ENCODE measurements at places on chromosomes 12 and 14. TPM values are rescaled to one million over a fixed set of nuclear protein-coding genes. Genes with fewer than 3 reads are reported as not detected.

DNA sequence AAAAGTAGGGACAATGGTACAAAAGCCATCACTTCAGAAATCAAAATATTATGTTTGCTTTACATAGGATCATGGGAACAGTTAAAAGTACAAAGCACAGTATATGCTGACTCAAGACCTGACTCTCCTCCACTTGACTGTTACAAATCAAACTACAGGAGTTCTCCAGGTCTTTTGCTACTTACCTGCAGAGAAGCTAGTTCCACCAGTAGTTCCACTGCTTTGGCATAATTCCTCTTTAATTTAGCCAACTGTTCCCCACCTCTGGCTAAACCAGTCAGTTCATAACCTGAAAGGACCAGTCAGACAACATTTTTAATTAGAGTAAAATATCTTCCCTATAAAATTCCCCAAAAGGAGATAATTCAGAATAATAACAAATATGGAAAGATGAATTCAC lies 14.0 kb downstream of the ATP6V1D start:
- no peaks in the 10 kb centered on the region for H3K27me3 ChIP-seq
- peaks cover 38% of the 10 kb centered on the region for H3K36me3 ChIP-seq
- H3K4me1 ChIP-seq: no peaks in the 10 kb centered on the region
- H3K4me3 ChIP-seq: no peak overlapping the region
- no peak for DNase-seq
- no peak overlapping the region for H3K27ac ChIP-seq

GRCh38 chr12:90060031-90060430 lies 351.4 kb upstream of the ATP2B1 start:
- no peak for DNase-seq
- H3K27ac ChIP-seq: no peak overlapping the region
- H3K4me1 ChIP-seq: peaks cover 49% of the 10 kb centered on the region
- no peak overlapping the region for H3K4me3 ChIP-seq

GRCh38 chr14:72883961-72884360 lies 9.9 kb downstream of the DPF3 start:
- H3K4me1 ChIP-seq: peaks cover 16% of the 10 kb centered on the region
- no peaks in the 10 kb centered on the region for H3K36me3 ChIP-seq
- H3K27me3 ChIP-seq: no peaks in the 10 kb centered on the region
- H3K4me3 ChIP-seq: no peak overlapping the region

GRCh38 chr14:26859483-26859882 lies 261.6 kb upstream of the NOVA1 start:
- H3K4me1 ChIP-seq: no peaks in the 10 kb centered on the region
- DNase-seq: no peak
- H3K36me3 ChIP-seq: no peaks in the 10 kb centered on the region
- H3K4me3 ChIP-seq: no peak overlapping the region
- no peaks in the 10 kb centered on the region for H3K27me3 ChIP-seq
- H3K27ac ChIP-seq: no peak overlapping the region

Gene DNAJC22
- total RNA-seq: 1.9 TPM

DNA sequence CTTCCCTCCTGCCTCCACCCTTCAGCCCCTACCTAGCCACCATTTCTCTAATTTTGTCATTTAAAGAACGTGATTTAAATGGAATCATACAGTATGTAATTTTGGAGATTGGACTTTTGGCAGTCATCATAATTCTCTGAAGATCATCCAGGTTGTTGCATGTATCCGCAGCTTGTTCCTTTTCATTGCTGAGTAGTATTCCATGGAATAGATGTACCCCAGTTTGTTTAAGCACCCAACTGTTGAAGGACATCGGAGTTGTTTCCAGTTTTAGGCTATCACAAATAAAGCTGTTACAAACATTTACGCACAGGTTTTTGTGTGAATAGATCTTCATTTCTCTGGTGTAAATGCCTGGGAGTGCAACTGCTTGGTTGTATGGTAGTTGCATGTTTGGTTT lies 61.1 kb upstream of the PWP1 start:
- no peaks in the 10 kb centered on the region for H3K4me1 ChIP-seq
- no peaks in the 10 kb centered on the region for H3K36me3 ChIP-seq
- H3K27me3 ChIP-seq: no peaks in the 10 kb centered on the region
- DNase-seq: no peak
- no peak overlapping the region for H3K27ac ChIP-seq

- peak; percentile 75 for DNase-seq
- no peaks in the 10 kb centered on the region for H3K27me3 ChIP-seq
- H3K4me3 ChIP-seq: no peak overlapping the region
- H3K27ac ChIP-seq: no peak overlapping the region
- peaks cover 3% of the 10 kb centered on the region for H3K4me1 ChIP-seq
- H3K36me3 ChIP-seq: no peaks in the 10 kb centered on the region
Measured at GRCh38 chr14:106417224-106418049, 891.1 kb downstream of the TMEM121 start.

GRCh38 chr12:95605875-95606274 lies 54.6 kb upstream of the USP44 start:
- H3K4me3 ChIP-seq: no peak overlapping the region
- no peak overlapping the region for H3K27ac ChIP-seq
- H3K36me3 ChIP-seq: no peaks in the 10 kb centered on the region

Gene GDF3
- total RNA-seq: not detected

- no peak overlapping the region for H3K27ac ChIP-seq
- no peaks in the 10 kb centered on the region for H3K36me3 ChIP-seq
- H3K27me3 ChIP-seq: no peaks in the 10 kb centered on the region
- DNase-seq: no peak
- no peak overlapping the region for H3K4me3 ChIP-seq
- no peaks in the 10 kb centered on the region for H3K4me1 ChIP-seq
Measured at GRCh38 chr14:74408870-74409269, 17.1 kb downstream of the SYNDIG1L start.

GRCh38 chr14:104507443-104507842 lies 72.1 kb upstream of the C14orf180 start:
- peaks cover 19% of the 10 kb centered on the region for H3K27me3 ChIP-seq
- no peaks in the 10 kb centered on the region for H3K4me1 ChIP-seq
- H3K36me3 ChIP-seq: no peaks in the 10 kb centered on the region
- DNase-seq: no peak
- no peak overlapping the region for H3K27ac ChIP-seq

DNA sequence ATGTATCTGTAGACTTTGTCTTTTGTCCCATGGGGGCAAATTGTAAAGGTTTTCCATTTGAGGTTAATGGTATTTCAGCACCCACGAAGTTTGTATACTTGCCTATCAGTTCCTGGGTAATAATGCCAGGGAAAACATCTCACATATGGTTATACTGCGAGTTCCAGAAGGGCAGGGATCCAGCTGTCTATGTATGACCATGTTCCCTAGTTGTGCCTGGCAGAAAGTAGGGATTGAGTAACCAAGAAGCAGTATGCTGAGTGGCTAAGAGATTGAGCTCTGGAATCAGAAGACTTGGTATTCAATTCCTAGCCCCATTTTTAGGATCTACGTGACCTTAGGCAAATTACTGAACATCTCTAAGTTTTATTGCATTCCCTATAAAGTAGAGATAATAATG lies 173.2 kb upstream of the PWP1 start:
- H3K4me3 ChIP-seq: no peak overlapping the region
- H3K27me3 ChIP-seq: no peaks in the 10 kb centered on the region
- no peaks in the 10 kb centered on the region for H3K36me3 ChIP-seq
- peaks cover 7% of the 10 kb centered on the region for H3K4me1 ChIP-seq
- H3K27ac ChIP-seq: no peak overlapping the region
- DNase-seq: no peak

GRCh38 chr14:21734457-21735074 lies 60.9 kb upstream of the OR4E1 start:
- H3K4me1 ChIP-seq: peaks cover 31% of the 10 kb centered on the region
- H3K27me3 ChIP-seq: no peaks in the 10 kb centered on the region
- peaks cover 48% of the 10 kb centered on the region for H3K36me3 ChIP-seq
- no peak overlapping the region for H3K4me3 ChIP-seq

- no peaks in the 10 kb centered on the region for H3K36me3 ChIP-seq
- H3K4me1 ChIP-seq: peaks cover 12% of the 10 kb centered on the region
- H3K4me3 ChIP-seq: no peak overlapping the region
Measured at GRCh38 chr14:85416771-85417170, 113.2 kb upstream of the FLRT2 start.

- H3K27ac ChIP-seq: no peak overlapping the region
- DNase-seq: no peak
- H3K4me3 ChIP-seq: no peak overlapping the region
- H3K36me3 ChIP-seq: no peaks in the 10 kb centered on the region
- no peaks in the 10 kb centered on the region for H3K4me1 ChIP-seq
Measured at GRCh38 chr12:92271341-92271740, 125.7 kb upstream of the BTG1 start.

DNA sequence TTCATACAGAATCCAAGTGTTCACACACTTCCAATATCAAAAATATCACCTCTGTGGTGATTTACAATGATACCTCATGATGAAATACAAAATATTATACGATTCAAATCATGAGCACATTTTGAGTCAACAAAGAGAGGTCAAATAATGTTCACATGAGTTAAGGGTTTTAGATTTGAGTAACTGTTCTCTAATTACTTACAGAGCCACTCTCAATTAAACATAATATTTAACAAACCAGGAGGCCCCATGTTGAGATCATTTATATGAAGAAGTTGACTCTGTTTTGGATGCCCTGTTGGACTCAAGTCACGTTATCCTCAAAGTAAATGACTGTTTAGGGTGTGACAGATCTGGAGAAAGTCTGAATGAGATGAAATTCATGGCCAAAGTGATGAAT lies 53.5 kb downstream of the NUAK1 start:
- DNase-seq: no peak
- H3K36me3 ChIP-seq: no peaks in the 10 kb centered on the region
- peaks cover 3% of the 10 kb centered on the region for H3K4me1 ChIP-seq
- H3K27me3 ChIP-seq: no peaks in the 10 kb centered on the region
- no peak overlapping the region for H3K4me3 ChIP-seq

Gene CLEC6A
- total RNA-seq: not detected

DNA sequence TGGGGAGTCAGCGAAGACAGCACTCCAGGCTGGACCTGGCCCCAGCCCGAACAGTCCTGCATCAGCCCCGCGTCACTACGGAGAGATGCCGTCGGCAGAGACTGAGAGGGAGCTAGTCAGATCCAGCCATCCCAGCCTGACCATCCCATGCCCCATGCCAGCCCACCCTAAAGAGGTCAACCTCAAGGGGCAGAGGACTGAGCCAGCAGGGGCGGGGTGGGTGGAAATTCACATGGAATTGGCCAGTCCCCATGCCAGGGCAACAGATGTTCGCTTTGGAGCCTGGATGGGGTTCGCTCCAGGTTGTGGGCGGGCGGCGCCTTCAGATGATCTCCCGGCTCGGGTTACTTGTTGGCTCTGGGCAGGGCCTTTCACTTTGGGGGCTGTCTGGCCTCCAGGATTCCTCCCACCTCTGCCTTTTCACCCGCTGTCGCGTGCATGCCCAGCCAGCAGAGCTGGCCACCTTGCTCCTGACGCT lies 154.3 kb downstream of the TSPAN9 start:
- no peaks in the 10 kb centered on the region for H3K27me3 ChIP-seq
- no peak overlapping the region for H3K4me3 ChIP-seq
- H3K4me1 ChIP-seq: peaks cover 37% of the 10 kb centered on the region
- DNase-seq: no peak

DNA sequence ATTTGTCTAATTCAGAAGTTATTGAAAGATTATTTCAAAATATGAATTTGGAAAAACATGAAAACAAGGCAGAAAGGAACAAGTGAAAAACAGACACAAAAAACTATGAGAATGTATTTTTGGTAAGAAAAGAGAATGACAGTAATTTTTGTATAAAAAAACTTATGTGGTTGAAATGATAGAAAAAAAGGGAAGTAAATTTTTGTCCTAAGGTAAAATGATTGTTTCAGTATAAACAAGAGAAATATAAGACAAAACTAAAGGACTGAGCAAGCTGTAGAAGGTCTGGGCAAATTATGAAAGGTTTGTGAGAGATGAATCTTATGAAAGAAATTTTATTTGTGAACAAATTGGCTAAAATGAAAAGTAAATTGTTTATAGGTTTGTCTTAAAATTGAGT lies 44.6 kb downstream of the CEP83 start:
- no peak for DNase-seq
- no peak overlapping the region for H3K27ac ChIP-seq
- no peaks in the 10 kb centered on the region for H3K27me3 ChIP-seq
- no peaks in the 10 kb centered on the region for H3K36me3 ChIP-seq
- no peaks in the 10 kb centered on the region for H3K4me1 ChIP-seq

Gene ART4
- total RNA-seq: not detected

Gene DHRS2
- total RNA-seq: 1.2 TPM

DNA sequence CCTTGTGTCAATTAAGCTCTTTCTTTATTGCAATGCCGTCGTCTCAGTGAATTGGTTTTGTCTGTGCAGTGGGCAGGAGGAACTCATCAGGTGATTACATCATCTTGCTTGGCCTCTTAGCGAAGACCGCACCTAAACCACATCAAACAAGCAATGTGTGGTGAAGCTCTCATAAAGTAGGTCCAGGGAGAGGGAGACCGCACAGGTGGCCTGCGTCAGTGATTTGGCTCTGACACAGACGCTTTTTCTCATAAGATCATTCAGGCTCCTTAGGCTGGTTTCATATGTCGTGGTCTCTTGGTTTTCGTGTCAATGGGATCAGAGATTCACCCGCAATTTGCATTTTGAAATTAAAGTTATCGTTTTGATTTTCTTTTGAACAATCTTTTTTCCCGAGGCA lies 6.7 kb upstream of the TESC start:
- no peak for DNase-seq
- H3K4me3 ChIP-seq: no peak overlapping the region
- H3K4me1 ChIP-seq: no peaks in the 10 kb centered on the region
- H3K36me3 ChIP-seq: no peaks in the 10 kb centered on the region
- H3K27ac ChIP-seq: no peak overlapping the region

Gene CLEC1B
- not detected for total RNA-seq

DNA sequence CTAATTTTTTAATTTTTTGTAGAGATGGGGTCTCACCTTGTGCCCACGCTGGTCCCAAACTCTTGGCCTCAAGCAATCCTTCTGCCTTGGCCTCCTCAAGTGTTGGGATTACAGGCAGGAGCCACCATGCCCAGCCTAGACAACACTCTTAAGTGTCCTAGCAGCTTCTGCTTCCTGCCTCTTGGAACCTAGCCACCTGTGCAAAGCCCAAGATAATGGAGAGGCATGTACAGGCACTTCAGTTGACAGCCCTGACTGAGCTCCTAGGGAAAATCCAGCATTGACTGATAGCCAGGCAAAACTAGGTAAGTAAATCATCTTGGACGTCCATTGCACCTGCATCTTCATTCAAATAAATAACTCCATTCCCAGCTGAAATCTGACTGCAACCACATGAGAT lies 15.5 kb downstream of the COX14 start:
- no peak overlapping the region for H3K27ac ChIP-seq
- no peaks in the 10 kb centered on the region for H3K27me3 ChIP-seq
- H3K4me3 ChIP-seq: no peak overlapping the region
- H3K4me1 ChIP-seq: no peaks in the 10 kb centered on the region
- no peak for DNase-seq
- peaks cover 17% of the 10 kb centered on the region for H3K36me3 ChIP-seq

DNA sequence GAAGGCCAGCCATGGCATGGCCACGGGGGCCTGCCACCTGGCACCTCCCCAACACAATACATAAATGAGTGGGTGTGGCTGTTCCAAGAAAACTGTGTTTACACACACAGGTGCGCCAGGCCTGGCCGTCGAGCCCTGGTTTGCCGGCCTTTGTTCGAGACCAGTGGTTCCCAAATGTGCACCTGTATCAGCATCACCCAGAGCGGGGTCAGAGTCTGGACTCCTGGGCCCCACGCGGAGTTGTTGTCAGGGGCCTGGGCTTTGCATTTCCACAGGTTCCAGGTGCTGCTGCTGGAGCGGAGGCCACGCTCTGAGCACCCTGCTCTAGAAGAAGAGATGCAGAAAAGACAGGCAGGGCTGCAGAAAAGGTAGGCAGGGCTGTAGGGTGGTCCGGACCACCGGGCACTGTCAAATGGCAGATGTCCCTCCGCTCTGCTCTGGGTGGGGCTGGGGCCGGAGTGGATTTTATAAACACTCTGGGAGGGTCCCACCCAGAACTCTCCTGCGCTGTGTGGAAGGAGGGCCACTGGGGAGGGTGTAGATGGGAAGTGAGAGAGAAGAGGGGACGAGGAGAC lies 4.2 kb upstream of the ASPG start:
- DNase-seq: no peak
- no peaks in the 10 kb centered on the region for H3K27me3 ChIP-seq
- no peak overlapping the region for H3K4me3 ChIP-seq
- no peaks in the 10 kb centered on the region for H3K4me1 ChIP-seq
- no peaks in the 10 kb centered on the region for H3K36me3 ChIP-seq

Measured in A673 (cell line).